Sigmoid colon (tissue), 7 donors: ENCODE measurements at places on chromosomes 12 and 14. TPM values are rescaled to one million over a fixed set of nuclear protein-coding genes. Genes with fewer than 3 reads are reported as not detected.

Gene ERP27
- not detected for total RNA-seq

Gene TPH2
- 0.55 TPM for total RNA-seq

Gene LYZ
- total RNA-seq = 28.0 TPM

Gene ZDHHC22
- 1.1 TPM for total RNA-seq

DNA sequence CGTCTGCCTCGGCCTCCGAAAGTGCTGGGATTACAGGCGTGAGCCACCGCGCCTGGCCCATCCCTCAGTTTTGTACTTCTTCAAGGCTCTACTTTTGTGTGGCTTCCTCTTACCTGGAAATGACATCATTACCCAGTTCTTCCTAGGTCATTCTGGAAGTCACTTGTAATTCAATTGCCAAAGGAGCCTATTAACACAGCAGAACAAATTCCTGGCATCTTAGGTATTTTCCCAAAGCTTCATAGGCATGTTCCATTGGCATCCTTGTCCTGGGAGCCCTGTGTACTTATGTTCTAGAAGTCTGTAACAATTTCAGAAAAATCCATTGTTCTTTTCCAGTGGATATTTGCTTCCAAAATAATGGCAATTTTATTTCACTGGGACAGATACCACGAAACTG lies 60.6 kb downstream of the DAAM1 start:
- DNase-seq = no peak
- H3K27ac ChIP-seq = peak overlapping the region; percentile 43
- no peaks in the 10 kb centered on the region for H3K36me3 ChIP-seq
- no peaks in the 10 kb centered on the region for H3K4me1 ChIP-seq
- H3K4me3 ChIP-seq = no peak overlapping the region
- H3K27me3 ChIP-seq = no peaks in the 10 kb centered on the region

DNA sequence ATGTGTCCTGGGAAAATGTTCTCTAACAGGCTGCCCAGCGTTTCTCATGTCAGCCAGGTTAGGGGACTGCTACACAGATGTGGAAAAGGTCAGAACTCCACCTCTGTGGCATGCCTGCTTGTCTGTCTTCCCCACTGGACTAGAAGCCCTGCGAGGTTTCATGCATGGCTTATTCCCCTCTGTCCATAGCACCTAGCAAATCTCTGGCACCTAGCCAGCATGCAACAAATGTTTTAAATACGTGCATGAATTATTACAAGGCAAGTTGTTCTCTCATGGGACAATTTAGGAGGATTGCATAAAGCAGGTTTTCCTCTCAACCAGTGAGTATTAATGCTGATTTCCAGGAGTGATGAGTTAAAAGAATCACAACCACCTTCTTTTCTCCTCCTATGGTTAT lies 21.4 kb upstream of the KCNK13 start:
- H3K4me1 ChIP-seq = no peaks in the 10 kb centered on the region
- peaks cover 6% of the 10 kb centered on the region for H3K36me3 ChIP-seq
- no peak overlapping the region for H3K4me3 ChIP-seq
- no peak overlapping the region for H3K27ac ChIP-seq
- no peaks in the 10 kb centered on the region for H3K27me3 ChIP-seq
- DNase-seq = no peak

Gene KRT79
- not detected for total RNA-seq

- DNase-seq = no peak
- H3K27me3 ChIP-seq = no peaks in the 10 kb centered on the region
- no peak overlapping the region for H3K4me3 ChIP-seq
- H3K27ac ChIP-seq = no peak overlapping the region
Measured at GRCh38 chr12:113981876-113982275, 15.8 kb upstream of the RBM19 start.

Gene RAD9B
- total RNA-seq = 0.66 TPM

Gene IFNG
- total RNA-seq = not detected

- H3K4me3 ChIP-seq = no peak overlapping the region
- no peaks in the 10 kb centered on the region for H3K36me3 ChIP-seq
- no peaks in the 10 kb centered on the region for H3K27me3 ChIP-seq
- H3K27ac ChIP-seq = no peak overlapping the region
- no peak for DNase-seq
Measured at GRCh38 chr12:94795520-94795919, 145.2 kb upstream of the TMCC3 start.

Gene TNS2
- total RNA-seq = 111 TPM
